ENCODE measurements at places on chromosomes 5 and 9.

- DNase-seq = no peak
Measured at GRCh38 chr5:75558981-75559632, 47.4 kb downstream of the POLK start.

DNA sequence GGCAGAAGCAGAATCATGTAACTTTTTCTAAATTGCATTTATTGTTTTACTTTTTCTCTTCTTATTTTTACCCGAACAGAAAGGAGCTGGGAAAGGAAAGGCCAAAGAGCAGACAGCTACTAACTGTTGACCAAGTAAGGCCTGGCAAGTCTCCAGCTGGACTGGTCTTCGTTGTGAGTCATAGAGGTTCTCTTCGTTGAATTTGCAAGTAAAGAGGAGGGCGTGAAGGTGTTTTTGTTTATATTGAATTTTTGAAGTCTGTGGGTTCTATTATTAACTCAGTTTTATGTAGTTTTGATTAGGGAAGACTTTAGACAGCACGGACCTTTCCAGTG is 416.5 kb upstream of the CCNH start:
- DNase-seq = no peak

DNA sequence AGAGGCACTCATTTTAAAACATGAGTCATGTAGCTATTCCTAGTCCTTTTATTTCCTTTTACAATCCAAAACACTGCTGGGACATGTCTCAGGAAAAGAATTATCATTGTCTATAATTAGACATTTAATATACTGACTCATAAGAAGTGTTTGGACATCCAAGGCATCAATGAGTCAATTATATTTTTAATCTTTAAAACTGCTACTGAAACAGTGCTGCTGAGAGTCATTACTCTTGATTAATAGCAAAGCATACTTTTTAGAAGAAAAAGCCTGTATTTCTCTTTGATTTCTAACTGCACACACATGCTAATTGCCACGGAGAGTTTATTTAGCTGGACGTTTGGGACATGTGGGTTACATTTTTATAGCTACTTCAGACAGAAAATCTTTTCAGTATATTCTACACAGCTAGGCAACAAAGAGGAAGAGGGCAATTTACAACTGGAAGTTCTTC is 1249.0 kb upstream of the CDH18 start:
- peak; percentile 16 for DNase-seq

DNA sequence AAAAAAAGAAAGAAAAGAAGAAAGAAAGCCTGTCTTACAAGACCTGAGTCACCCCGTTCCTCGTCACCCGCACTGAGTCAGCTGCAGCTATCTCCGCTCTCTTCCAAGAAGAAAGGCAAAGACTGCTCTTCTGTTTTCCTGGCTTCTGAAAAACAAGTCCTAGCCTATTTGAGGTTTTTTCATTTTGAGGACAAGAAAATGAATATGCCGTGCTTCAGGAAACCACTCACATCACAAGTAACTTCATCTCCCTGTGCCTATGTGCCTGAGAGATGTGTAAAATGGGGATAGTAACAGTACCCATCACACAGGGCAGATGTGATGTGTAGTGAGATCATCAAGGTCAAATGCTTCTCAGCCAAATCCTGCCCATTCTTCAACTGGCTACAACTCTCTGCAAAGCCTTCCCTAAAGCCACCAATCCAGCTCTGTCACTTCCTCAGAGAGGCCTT is 78.4 kb downstream of the GLDC start:
- DNase-seq = no peak

DNA sequence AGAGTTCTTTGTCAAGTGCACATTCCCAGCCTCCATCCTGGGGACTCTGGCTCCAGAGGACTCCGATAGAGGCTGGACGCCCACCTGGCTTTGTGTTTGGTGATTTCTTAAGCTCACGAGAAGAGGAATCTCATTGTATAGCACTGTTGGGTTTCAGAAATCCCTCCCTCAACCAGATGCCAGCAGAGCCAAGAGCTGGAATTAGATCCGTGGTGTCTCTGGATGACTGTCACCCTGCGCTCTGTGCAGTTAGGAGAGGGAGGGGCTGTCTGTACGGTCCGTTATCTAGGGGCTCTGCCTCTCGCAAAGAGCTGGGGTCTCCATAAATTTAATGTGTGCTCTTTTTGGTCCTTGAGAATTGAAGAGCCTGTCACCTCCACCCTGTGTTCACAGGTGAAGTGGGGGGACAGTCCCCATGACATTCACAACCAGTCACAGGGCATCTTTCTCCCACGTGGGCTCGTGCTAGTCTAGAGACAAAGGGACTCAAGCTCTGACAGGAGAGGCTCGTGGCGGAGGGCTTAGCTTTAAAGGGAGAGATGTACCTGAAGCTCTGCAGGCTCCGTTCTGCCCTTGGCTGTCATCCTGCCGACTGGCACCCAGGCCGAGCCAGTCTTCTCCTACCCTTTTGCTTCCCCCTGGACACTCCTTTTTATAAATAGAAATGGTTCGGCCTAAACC is 41.4 kb downstream of the FAM78A start:
- no peak for DNase-seq

DNA sequence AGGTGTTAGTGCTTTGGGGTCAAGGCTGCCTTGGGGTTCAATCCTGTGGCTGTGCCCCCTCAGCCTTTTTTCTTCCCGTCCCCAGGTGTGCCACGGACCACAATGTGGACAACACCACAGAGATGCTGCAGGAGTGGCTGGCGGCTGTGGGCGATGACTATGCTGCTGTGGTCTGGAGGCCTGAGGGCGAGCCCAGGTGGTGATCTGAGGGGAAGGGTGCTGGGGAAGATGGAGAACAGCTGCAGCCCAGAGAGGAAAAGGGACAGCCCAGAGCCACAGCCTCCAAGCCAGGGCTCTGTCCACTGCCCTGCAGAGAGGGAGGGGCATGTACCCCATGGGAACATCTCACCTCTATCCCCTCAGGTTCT is 2.1 kb downstream of the CERCAM start:
- no peak for DNase-seq

- no peak for DNase-seq
Measured at GRCh38 chr5:42691413-42691937, 65.1 kb upstream of the CCDC152 start.

DNA sequence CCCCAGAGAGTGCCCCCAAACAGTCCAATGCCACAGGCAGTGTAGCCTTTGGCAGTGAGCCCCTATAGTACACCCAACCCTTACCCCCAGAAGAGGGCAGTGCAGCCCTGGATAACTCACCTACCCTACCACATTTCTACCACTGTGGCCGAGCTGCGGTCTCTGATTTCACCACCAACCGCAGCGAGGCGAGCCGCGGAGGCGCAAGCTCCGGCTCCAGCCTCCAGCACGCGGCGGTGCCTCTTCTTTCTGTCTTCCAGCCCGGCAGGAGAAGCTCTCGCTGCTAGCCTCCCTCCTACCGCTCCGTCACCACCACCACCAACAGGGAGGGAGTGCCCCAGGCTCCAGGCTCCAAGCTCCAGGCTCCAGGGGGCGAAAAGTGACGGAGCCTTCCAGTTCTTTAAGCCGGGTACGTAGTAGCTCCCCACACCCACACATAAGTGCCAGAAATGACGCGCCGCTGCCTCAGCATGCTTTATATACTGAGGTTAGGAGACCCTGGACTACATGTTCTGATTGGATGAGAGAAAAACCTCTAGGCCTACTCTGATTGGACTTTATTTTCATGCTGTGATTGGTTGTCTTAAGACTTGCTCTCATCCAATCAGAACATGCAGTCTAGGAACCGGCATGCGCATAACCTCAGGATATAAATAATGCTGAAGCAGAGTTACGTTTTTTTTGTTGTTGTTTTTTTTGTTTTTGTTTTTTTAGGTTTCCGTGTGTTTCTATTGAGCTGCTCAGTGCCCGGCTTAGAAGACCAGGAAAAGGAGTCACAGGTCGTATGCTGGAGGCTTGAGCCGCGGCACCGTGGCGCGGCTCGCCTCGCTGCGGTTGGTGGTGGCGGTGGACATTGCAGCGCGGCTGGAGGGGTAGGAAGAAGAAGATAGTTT is at the start of gene PCAT7:
TSS of gene PCAT7 (plus strand) at position 645 of the 893 bp plus-strand sequence.
- DNase-seq = no peak

DNA sequence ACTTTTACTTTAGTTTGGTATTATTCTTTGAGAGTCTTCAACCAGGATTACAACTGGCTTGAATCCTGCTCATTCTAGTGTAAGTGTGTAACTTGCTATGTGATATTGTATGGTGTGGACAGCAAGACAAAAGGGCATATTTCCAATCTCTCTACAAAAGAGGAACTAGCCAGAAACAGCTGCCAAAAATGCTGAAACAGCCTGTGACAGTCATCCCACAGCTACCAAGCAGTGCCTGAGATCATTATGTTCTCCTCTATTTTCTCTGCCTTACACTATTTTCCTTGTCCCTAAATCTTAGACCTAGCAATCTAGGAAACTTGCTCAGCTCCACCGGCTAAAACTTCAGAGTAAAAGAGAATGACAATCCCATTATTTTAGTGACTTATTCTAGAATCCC is 42.8 kb downstream of the WDR41 start:
- DNase-seq = no peak

DNA sequence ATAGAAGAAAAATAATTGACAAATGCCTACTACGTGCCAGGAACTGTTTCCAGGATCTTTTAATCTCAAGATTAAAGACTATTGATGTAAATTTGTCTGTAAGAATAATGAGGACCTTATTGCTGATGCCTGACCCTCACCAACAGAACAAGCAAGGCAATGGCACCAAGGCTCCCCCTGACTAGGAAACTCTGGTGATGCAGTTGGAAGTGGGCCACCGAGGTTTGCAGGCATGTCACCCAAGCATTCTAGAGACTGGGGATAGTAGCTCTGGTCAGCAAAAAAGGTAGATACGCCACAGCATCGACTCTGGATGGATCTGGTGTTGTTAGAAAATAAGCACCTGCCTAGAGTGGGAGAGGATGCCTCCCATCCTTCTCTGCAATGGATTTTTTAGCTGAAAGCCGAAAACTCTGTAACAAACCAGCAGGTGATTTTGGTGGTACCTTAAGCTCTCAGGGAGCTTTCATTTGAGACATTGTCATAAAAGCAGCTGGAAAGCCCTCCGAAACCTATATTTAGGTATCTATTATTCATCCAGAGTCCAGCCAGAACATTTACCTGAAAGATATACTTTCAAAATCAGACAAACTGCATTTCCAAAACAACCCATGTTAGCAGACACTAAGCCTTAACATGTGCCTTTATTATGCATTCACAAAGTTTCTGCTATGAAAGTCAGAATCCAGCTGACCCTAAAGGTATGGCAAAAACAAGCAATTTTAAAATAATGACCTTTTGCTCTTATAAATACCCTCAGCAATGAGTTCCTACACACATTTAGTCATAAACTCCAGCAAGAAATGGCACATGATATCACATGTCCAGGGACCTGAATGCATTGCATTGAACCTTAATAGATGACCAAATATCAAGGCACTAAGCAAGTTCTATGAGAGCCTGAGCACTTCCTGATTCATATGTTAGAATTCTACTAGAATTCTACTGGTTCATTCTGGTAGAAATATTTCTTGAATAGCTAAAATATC is 308.4 kb downstream of the PDE4D start:
- no peak for DNase-seq

- no peak for DNase-seq
Measured at GRCh38 chr5:74143721-74144330, 496.7 kb downstream of the ENC1 start.

GRCh38 chr9:93387791-93388190 is 63.7 kb upstream of the FAM120A start:
- DNase-seq = no peak

DNA sequence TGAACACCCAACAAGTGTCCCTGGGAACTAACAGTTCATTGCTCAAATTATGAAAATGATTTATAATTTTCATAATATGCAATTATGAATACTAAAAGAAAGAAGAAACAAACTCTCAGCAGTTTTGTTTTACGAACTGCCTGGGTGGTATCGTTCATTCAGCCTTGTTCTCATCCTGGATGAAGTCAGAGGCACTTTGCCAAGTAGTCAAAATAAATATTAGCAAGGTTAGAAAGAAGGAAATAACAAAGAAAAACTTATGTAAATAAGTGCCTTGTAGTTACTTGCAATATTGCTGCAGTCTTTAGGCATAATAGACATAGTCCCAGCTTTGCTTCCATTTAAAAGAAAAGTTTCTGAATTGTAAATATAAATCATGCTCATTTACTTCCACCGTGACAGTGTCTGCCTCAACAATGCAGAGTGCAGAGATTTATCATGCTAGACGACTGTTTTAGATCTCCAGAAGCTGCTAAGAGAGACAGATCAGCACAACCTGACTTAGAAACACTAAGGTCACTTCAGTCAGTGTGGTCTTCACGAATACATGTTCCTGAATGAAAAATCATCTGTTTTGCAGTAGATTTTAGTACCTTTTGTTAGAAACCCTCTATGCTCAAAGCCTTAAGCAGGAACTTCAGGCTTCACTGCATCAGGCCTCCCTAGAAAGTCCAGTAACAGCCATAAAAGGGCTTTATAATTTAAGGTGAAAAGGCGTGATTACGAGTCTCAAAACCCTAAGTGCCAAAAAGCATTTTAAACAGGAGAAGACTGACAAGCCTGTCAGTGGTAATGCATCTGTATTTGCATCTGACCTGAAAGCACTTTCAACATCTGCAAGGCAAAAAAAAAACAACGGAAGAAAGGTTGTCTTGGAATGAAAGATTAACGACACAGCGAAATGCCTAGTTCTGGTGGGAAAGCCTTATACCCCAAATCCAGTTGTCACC is 92.1 kb downstream of the TMEM167A start:
- peak; percentile 12 for DNase-seq

DNA sequence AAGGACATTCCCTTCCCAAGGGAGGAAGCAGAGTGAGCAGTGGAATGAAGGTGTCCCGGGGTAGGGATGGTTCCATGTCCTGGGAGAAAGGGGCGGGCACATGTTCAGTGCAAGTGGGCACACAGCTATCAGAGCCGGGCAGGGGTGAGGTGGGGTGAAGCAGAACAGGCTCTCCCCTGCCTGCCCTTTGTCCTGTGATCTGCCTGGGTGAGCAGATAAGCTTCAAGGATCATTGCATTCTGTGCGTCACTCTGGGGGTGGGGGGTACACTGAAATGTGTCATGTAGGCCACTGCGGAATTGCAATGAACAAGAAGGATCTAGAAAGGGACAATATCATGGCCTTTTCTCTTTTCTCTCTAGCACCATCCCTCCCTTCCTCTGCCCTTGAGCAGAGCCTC is 61.7 kb upstream of the SHB start:
- DNase-seq = no peak

DNA sequence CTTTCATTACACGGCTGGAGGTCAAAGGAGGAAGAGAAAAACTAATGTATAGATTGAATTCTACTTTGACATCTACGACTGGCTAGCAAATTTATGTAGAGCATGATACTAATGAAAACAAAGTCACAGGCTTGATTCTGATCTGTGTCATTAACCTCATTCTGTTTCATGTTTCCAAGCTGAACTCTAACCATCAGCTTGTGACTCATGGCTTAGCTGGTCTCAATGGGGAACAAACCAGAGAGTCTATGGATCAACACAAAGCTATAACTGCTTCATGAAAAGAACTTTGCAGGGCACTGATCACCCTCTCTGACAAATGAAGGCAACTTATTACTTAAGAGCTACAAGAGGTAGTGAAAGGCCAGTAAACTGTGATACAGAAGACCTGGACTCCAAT is 23.6 kb upstream of the PDE4D start:
- no peak for DNase-seq
